Activated T-helper 1 cell treated with anti-CD3 and anti-CD28 coated beads, Interleukin-12 subunit alpha, Interleukin-12 subunit beta, Interleukin-2, Interleukin-4 antibody, amounts not matched to agents 30 ng/mL and 10 ng/mL and 1 ng/mL, durations not matched to agents 14 hours and 24 hours and 36 hours (primary cell): ENCODE measurements at places on chromosomes 1 and 21. TPM values are rescaled to one million over a fixed set of nuclear protein-coding genes. Genes with fewer than 3 reads are reported as not detected.

The LAD1 gene
- total RNA-seq, result not detected in 2 replicates

DNA sequence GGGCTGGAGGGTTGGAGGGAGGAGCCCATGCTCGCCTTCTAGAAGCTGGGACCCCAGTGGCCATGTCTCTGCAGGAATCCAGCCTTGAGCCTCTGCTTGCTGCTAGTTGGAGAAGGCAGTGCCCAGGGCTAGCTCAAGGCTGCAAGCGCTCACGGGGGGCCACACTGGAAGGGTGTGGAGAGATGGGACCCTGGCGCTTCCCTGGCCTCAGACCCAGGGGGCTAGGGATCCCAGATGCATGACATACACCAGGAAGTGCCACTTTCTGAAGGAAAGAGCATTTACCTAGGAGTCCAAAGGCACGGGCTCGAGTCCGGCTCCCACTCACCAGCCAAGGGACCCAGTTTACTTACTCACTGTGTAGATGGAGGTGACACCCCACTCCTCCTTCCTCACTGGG is 32.6 kb downstream of the NENF start:
- no peak overlapping the region for H3K27ac ChIP-seq
- no peak for DNase-seq
- no peaks in the 10 kb centered on the region for H3K36me3 ChIP-seq
- H3K4me3 ChIP-seq, result no peak overlapping the region
- H3K27me3 ChIP-seq, result peaks cover 6% of the 10 kb centered on the region

The PTCH2 gene
- total RNA-seq, result 1.3 and 1.5 TPM in 2 replicates

DNA sequence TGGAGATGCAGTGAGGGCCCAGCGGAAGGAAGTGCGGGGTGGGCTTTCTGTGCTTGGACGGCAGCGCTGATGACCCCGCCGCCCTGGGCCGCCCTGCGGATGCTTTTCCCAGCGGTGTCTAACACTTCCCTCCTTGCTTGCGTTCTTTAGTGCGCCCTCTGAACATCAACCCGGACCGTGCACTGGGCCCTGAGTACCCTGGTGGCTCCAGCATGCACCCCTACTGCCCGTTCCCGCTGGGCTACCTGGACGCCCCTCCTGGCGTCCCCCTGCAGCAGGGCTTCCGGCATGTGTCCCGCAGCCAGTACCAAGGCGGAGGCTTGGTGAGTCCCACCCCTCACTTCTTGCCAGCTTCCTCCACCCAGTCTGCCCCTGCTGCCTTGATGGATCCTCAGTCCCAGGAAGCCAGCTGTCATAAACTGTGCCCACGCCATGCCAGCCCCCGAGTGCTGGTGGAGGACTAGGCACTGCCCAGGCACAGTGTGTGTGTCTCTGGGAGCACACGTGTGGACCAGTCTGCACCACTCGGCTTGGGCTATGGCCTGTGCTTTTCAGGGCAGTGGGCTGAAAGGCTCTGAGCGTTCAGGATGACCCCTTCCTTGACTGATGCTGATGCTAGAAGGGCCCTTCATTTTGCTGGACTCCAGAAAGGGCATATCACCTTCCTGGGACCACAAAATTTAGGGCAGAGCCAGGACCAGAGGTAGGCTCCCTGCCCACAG is 2.3 kb downstream of the DMRTB1 start:
- H3K4me3 ChIP-seq, result no peak overlapping the region
- DNase-seq, result no peak
- no peaks in the 10 kb centered on the region for H3K27me3 ChIP-seq
- H3K4me1 ChIP-seq, result no peaks in the 10 kb centered on the region
- no peaks in the 10 kb centered on the region for H3K36me3 ChIP-seq
- no peak overlapping the region for H3K27ac ChIP-seq

- no peak overlapping the region for H3K27ac ChIP-seq
- DNase-seq, result no peak
- H3K27me3 ChIP-seq, result peaks cover 14% of the 10 kb centered on the region
- H3K4me3 ChIP-seq, result no peak overlapping the region
- no peaks in the 10 kb centered on the region for H3K4me1 ChIP-seq
These were observed 90.3 kb upstream of the PAXBP1 start for GRCh38 chr21:32861866-32862265.

DNA sequence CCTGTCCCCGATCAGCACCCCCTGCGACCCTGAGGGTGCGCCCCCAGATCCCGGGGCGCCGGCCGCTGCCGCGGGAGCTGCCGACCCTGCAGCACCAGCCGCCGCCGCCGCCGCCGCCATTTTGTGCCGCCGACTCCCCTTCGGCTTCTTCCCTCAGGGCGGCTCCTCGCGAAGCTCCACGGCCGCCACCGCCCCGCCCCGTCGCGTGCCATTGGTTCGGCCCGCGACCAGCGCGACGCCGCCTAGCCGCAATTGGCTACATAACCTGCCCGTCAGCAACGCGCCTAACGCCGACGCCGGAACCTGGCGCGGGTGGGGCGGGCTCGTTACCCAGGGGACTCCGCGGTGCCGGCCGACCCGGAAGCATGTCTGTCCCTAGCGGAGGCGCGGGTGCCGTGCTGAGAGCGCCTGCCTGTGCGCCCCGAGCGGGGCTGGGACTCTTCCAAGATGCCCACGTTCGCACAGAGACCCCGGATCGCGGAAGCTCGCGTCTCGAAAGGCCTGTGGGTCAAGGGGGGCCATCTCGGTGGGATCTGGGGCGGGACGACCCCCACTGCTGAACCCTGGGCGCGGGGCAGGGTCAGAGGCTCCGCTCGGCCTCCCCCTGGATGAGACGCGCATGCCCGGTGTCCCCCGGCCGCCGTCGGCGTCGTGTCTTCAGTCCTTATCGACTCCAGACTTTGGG is at the start of gene CCNL2:
Gene CCNL2, minus strand, starts transcription at position 149 of the 685 bp plus-strand sequence. Its CDS starts 29 bp downstream, at position 120.
- no peaks in the 10 kb centered on the region for H3K27me3 ChIP-seq
- DNase-seq, result peak; percentile 99
- H3K4me1 ChIP-seq, result peaks cover 37% of the 10 kb centered on the region

The C1orf87 gene
- not detected in 2 replicates for total RNA-seq

DNA sequence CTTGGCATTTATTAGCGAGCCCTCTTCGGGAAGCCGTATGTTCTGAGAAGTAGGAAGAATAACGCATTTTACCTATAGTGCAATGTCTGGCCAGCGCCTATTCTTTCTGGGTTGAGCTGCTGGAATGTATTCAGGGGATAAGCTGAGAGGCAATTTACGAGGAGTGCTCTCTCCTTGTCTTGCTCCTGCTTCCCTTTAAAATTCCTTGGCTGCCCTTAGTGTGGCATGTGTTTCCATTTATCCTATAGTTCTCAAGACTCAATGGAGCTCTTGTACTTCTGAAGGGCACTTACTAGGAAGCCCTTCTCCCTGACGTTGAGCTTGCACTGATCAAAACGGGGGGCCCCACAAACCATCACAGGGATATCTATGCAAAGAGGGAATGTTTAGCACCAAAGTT is 364.6 kb downstream of the DISC1 start:
- no peak overlapping the region for H3K27ac ChIP-seq
- no peaks in the 10 kb centered on the region for H3K36me3 ChIP-seq
- no peaks in the 10 kb centered on the region for H3K4me1 ChIP-seq
- no peak overlapping the region for H3K4me3 ChIP-seq
- peaks cover 3% of the 10 kb centered on the region for H3K27me3 ChIP-seq

GRCh38 chr1:26582836-26583460 is 53.4 kb downstream of the RPS6KA1 start:
- peaks cover 18% of the 10 kb centered on the region for H3K36me3 ChIP-seq
- H3K4me1 ChIP-seq, result peaks cover 55% of the 10 kb centered on the region
- peak; percentile 37 for DNase-seq
- peak overlapping the region; percentile 93 for H3K27ac ChIP-seq
- peak overlapping the region; percentile 49 for H3K4me3 ChIP-seq
- no peaks in the 10 kb centered on the region for H3K27me3 ChIP-seq

The APOBEC4 gene
- total RNA-seq, result not detected in 2 replicates

- H3K4me1 ChIP-seq, result no peaks in the 10 kb centered on the region
- H3K36me3 ChIP-seq, result no peaks in the 10 kb centered on the region
- DNase-seq, result no peak
- H3K27me3 ChIP-seq, result no peaks in the 10 kb centered on the region
- no peak overlapping the region for H3K4me3 ChIP-seq
These were observed 211.6 kb upstream of the PLXNA2 start for GRCh38 chr1:208455821-208456220.

GRCh38 chr1:22410928-22411495 is 40.6 kb upstream of the ZBTB40 start:
- H3K4me3 ChIP-seq, result no peak overlapping the region
- DNase-seq, result no peak

DNA sequence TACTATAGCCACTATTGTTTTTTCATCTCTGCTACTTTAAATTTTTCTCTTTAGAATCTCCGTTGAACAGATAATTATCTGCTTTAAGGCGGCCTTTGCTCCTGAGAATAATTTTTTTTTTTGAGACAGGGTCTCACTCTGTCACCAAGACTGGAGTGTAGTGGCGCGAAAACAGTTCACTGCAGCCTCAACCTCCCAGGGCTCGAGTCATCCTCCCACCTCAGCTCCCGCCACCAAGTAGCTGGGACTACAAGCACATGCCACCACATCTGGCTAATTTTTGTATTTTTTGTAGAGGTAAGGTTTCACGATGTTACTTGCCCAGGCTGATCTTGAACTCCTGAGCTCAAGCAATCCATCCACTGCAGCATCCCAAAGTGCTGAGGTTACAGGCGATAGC is 28.6 kb downstream of the TRIT1 start:
- no peak overlapping the region for H3K4me3 ChIP-seq
- DNase-seq, result no peak
- H3K4me1 ChIP-seq, result peaks cover 17% of the 10 kb centered on the region
- no peak overlapping the region for H3K27ac ChIP-seq

DNA sequence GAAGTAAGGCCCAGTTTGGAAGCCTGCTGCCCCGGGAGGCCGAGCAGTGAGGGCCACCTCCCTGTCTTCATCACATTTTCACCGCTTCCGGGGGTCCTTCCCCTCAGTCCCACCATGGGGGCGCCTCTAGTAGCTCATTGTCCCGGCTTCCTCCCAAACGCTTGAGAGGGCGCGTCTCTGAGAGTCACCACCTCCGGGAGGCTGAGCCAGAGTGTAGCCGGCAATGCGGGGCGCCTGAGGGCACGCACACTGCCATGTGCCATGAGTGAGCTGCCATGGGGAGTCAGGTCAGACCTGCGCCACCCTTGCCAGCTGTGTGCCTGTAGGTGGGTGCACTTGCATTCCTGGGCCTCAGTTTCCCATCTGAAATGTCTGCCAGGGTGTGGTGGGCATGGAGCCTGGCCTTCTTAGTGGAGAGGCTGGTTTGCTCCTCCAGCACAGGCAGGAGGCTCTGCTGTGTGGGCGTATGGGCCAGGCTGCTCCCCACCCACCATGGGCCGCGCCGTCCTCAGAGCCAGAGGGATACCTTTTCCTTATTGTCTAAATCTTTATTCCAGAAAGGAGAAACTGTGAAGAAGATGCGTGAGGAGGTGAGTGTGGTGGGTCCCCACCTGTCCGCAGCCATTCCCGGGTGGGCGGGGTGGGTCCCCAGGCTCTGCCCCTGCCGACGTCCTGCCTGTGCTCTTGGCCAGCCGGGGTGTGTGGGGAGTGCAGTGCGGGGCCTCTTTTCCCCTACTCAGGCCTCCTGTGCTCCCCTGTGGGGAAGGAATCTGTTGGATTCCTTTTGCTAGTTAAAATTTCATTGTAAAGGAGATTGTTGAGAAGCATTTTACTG is 81.3 kb upstream of the COL6A1 start:
- no peaks in the 10 kb centered on the region for H3K27me3 ChIP-seq
- DNase-seq, result no peak
- H3K4me3 ChIP-seq, result no peak overlapping the region
- H3K27ac ChIP-seq, result no peak overlapping the region

GRCh38 chr1:19651141-19651737 is 7.1 kb downstream of the NBL1 start:
- peaks cover 2% of the 10 kb centered on the region for H3K36me3 ChIP-seq
- no peaks in the 10 kb centered on the region for H3K27me3 ChIP-seq
- peaks cover 27% of the 10 kb centered on the region for H3K4me1 ChIP-seq
- H3K4me3 ChIP-seq, result no peak overlapping the region
- H3K27ac ChIP-seq, result no peak overlapping the region

The CFAP74 gene
- not detected in 2 replicates for total RNA-seq

- no peak for DNase-seq
- no peak overlapping the region for H3K27ac ChIP-seq
- H3K36me3 ChIP-seq, result no peaks in the 10 kb centered on the region
- H3K27me3 ChIP-seq, result no peaks in the 10 kb centered on the region
These were observed 507.8 kb upstream of the USP24 start for GRCh38 chr1:55723001-55723400.

The RWDD3 gene
- total RNA-seq, result 10.6 and 10.8 TPM in 2 replicates

The HSD3B2 gene
- total RNA-seq, result not detected in 2 replicates
